ENCODE measurements at places on chromosomes 12 and 14. TPM values are rescaled to one million over a fixed set of nuclear protein-coding genes. Genes with fewer than 3 reads are reported as not detected.

Gene HCAR2
- total RNA-seq, result 0.14 TPM

Gene CD63
- total RNA-seq, result 1,687 TPM

Gene ENDOU
- not detected for total RNA-seq

Gene TPPP2
- total RNA-seq, result not detected

Gene LHX5
- not detected for total RNA-seq

Gene CEP290
- 24.8 TPM for total RNA-seq

Gene NXPH4
- 3.7 TPM for total RNA-seq

Gene FSCB
- total RNA-seq, result not detected

Gene SIX4
- total RNA-seq, result 3.1 TPM

Gene MANSC4
- total RNA-seq, result not detected

Gene PLEKHG7
- total RNA-seq, result not detected

Gene CLEC14A
- total RNA-seq, result 11.9 TPM

Gene KCNK13
- 0.50 TPM for total RNA-seq

Gene TAS2R42
- total RNA-seq, result not detected
